ENCODE measurements at places on chromosomes 16 and 17.

DNA sequence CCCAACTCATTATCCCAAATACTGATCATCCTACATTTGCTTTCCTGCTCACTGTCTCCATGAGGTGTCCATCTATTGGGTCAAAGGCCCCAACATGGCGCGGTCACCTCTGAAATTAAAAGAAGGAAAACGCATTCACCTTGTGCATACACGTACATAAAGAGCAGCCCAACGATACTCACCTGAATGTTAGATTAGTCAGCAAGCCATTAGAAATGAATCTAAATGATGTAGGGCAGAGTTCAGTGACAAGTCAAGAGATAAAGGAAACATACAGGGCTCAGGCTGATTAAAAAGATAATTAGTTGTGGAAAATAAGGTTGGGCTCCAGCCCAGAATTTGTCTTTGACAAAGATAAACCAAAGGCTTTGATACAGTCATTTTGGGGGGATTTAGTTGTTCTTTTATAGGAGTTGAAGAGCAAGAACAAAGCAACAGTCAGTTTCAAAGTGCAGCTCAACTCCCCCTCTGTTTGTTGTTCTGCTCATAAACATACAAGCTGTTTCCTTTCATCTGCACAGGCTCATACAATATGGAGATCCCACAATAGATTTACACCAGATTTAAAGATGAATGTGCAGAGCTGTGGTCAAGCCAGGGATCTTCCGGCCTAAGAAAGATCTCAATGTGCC is 21.1 kb downstream of the NXPH3 start:
- DNase-seq = no peak

- DNase-seq = no peak
These were observed 4.2 kb downstream of the GIT1 start for GRCh38 chr17:29585080-29585751.

DNA sequence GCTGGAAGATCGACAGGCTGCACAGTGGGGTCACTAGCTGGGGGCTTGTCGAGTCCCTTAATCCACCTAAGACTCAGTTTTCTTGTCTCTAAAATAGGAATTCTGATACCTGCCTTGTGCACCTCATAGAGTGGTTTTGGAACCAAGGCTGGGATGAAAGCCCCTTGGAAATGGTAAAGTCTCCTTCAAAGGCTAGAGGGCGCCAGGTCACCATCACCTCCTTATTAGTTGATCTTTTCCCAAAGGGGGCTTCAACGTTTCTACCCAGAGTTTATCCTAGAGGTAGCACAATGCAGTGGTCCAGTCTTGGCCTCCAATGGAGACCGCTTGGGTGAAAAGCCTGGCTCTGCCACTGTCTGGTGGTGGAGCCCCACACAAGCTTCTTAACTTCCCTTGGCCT is 158.2 kb downstream of the AIPL1 start:
- DNase-seq = no peak

DNA sequence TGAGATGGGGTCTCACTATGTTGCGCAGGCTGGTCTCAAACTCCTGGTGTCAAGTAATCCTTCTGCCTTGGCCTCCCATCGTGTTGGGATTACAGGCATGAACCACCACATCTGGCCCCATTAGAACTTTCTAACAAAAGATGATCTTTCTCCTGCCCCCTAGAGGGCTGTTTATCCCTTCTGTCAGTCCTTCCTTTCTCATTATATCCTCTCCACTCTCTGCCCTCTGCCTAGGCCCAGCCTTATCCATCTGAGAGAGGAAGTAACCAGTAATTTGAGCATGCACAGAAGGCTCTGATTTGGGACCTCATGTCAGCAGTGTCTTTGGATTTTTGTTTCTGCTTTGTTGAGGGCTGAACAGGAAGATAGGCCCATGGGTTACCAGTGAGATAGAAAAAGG is 4.4 kb upstream of the DHX40 start:
- no peak for DNase-seq

DNA sequence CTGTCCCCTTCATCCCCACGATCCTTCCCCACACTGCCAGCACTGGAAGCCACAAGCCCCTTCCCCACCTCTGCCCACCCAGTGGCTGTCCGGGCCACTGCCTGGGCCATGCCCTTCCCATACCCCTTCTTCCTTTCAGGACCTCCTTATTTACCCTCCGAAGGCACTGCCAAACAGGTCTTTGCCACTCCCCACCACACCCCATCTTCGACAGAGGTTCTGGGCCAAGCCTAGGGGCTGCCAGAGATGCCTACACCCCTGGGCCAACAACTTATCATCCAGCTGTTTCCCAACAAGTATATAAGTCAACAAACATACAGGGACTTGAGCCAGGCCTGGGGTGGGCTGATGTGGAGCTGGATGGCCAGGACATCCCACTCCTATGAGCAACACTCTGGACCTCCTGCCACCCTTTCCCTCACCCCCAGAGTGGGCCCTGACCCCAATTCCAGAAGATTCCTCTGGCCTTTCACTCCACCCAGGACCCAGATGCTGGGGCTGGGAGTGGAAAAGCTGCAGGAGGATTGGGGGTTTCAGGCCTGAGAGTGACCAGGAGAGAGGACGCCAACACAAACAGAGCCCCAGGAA is 1.5 kb upstream of the PPP1R1B start:
- DNase-seq = no peak

DNA sequence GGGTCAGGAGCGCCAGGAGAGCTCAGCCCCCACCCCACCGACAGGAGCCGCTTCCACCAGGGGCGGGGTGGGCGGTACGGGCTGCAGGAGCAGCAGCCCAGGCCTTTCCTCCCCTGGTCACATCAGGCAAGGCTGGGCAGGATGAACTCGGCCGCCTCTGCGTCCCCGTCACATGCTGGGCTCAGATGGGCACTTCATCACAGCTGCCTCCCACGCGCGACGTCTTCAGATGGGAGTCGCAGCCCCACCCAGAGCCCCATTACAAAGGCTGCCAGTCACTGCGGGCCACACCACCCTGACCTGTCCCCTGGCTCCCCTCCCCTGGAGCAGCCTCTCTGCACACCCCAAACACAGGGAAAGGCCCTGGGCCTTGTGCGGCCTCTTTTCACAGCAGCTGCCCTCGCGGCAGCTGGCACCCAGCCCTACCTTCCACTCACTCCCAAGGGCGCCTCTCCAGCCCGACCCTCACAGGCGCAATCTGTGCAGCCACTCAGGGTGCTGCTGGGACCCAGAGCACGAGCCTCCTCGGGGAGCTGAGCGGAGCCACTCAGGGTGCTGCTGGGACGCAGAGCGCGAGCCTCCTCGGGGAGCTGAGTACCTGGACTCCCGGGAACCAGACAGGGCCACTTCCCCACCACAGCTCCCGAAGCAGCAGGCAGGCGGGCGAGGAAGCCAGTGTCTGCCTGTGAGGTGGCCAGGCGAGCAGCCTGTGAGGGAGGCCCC is 4.7 kb downstream of the ZNF598 start:
- DNase-seq = no peak

GRCh38 chr16:85231959-85232358 is 119.7 kb upstream of the CIBAR2 start:
- DNase-seq = no peak

GRCh38 chr16:68350813-68351350 is 40.1 kb downstream of the PRMT7 start:
- no peak for DNase-seq

- DNase-seq = no peak
These were observed 3.8 kb downstream of the CMIP start for GRCh38 chr16:81448154-81449131.

DNA sequence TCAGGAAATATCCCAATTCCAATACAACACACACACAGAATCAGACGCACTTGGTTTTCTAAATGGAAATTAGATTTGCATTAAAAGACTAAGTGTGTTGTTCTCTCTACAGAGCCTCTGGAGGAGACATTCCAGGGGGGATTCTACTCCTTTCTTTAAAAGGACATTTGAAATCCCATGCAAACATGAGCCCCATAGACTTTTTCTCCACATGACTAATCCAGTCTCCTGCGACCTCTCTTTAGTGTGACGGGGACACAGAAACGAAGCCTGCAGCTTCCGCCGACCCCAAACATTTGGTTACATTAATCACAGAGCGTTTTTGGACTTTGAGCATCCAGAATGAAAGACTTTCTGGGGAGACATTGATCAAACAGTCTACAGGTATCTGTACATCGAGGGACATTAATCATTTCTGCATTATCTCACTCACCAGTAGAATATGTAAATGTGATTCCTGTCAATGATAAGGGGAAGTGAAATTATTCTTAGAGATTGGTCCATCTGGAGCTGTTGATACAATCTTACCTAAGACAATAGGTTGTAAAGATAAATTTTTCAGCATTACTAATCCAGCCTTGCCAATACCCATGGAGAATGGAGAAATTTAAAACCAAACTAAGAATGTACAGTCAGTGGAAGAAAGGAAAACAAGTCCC is 103.4 kb upstream of the IRX3 start:
- no peak for DNase-seq

DNA sequence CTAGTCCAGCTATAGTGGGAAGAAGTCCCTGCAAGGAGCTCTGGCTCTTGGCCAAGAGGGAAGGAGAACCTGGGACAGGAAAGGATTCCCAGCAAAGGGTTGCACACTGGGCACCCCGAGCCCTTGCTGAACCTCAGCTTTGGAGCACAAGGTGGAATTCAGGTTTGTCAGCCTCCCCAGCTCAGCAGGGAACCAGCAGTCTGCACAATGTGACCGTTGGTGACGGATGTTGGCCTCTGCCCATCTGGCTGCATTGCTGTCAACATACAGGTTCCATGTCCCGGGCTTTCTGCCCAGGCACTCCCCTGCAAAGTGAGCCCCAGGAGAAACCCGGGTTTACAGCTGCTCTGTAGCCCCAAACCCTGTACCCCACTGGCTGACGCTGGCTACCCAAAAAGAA is 6.7 kb downstream of the RPRML start:
- DNase-seq = no peak

DNA sequence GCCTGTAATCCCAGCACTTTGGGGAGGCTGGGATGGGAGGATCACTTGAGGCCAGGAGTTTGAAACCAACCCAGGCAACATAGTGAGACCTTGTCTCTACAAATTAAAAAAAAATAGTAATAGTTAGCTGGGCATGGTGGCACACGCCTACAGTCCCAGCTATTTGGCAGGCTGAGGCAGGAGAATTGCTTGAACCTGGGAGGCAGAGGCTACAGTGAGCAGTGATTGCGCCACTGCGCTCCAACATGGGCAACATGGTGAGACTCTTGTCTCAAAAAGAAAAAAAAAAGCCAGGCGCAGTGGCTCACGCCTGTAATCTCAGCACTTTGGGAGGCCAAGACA is 56.9 kb upstream of the MRTFB start:
- DNase-seq = no peak

- no peak for DNase-seq
These were observed 59.8 kb downstream of the GAN start for GRCh38 chr16:81374550-81374949.

GRCh38 chr17:33201283-33201682 is 91.8 kb downstream of the ASIC2 start:
- no peak for DNase-seq

GRCh38 chr16:80656711-80657150 is 115.9 kb downstream of the DYNLRB2 start:
- DNase-seq = no peak

- DNase-seq = peak; percentile 76
These were observed at the start of gene FAAP100 for GRCh38 chr17:81552244-81553017. FAAP100 (minus strand) TSS chr17:81552353; CDS start chr17:81552330, 23 bp downstream.

- no peak for DNase-seq
These were observed 346.6 kb upstream of the SALL1 start for GRCh38 chr16:51497541-51498211.

Measured in hypothalamus (tissue), 51 donors.